Melanocyte of skin (primary cell): ENCODE measurements at places on chromosomes 11 and 22. TPM values are rescaled to one million over a fixed set of nuclear protein-coding genes. Genes with fewer than 3 reads are reported as not detected.

The MIAT gene
- 0.33 and 0.46 TPM in 2 replicates for total RNA-seq

The OR52H1 gene
- total RNA-seq: 0.36 and 0.69 TPM in 2 replicates

The RAB38 gene
- 294 and 323 TPM in 2 replicates for total RNA-seq

The BRSK2 gene
- 0.77 and 1.00 TPM in 2 replicates for total RNA-seq

The SLC25A17 gene
- total RNA-seq: 17.9 and 18.2 TPM in 2 replicates

The HMOX1 gene
- 35.2 and 54.3 TPM in 2 replicates for total RNA-seq

The NXPE1 gene
- total RNA-seq: not detected in 2 replicates

The CREB3L1 gene
- total RNA-seq: 0.15 and 0.33 TPM in 2 replicates

The SMIM35 gene
- not detected in 2 replicates for total RNA-seq

The CD3E gene
- not detected in 2 replicates for total RNA-seq

The CSRP3 gene
- total RNA-seq: not detected in 2 replicates
